KG1 (cell line): ENCODE measurements at places on chromosomes 2 and 18.

DNA sequence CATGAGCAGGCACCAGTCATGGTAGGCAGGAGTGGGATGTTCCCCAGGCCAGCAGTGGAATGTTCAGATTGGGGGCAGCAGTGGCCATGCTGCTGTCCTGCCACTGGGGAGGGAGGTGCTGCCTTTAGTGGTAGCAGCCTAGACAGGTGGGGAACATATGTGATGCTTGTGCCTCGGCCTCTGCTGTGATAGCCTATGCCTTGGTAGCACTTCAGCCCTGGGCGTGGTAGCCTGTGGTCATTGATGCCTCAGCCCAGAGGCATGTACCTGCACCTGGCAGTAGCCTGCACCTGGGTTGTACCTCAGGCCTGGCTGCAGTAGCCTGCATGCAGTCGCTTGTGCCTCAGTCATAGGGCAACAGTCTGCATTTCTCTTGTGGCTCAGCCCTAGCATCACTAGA is 7.1 kb downstream of the RFTN2 start:
- DNase-seq, result no peak

- no peak for DNase-seq
Measured at GRCh38 chr2:205245652-205246051, 436.6 kb upstream of the NRP2 start.

- no peak for DNase-seq
Measured at GRCh38 chr2:145760781-145761649, 1241.1 kb upstream of the ZEB2 start.

DNA sequence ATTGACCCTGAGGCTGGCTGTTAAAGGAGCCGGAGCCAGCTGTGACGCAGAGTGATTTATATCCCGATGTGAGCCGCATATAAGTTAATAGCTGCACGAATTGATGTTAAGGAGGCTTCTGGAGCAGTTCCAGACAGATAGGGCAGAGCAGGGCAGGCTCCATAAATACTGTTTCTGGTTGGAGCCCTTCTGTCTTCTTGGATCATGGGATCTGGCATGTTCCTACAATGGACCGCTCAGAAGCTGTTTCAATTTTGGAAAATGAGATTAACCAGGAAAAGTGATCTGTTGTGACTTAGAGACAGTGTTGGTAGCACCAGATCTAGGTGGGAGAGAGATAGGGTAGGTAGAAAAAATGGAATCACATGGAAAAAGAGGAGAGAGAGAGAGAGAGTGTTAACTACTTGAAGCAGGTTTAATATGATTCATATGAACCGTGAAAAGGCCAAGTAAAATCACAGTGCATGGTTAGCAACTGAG is 4.8 kb upstream of the IGFBP5 start:
- no peak for DNase-seq

DNA sequence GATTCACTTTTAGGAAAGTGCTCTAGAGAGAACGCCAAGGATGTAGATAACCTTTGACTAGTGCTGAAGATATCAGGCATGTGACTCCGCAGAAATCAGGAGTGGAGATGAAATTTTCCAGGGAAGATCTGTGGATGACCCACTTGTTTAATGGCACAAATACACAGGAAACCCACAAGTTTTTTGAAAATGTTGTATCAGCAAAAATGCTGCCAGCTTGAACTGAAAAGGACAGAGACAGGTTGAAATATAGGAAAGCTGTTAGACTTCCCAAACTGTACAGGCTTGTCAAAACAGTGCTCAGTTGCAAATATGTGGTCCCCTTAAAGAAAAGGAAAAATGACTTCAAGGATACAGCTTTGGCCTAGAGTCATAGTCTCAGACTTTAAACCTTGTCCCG is 96.5 kb downstream of the PKP4 start:
- no peak for DNase-seq

GRCh38 chr2:109304242-109304641 is 175.2 kb downstream of the SH3RF3 start:
- no peak for DNase-seq

GRCh38 chr2:42029171-42029570 is 18.6 kb upstream of the PKDCC start:
- no peak for DNase-seq

DNA sequence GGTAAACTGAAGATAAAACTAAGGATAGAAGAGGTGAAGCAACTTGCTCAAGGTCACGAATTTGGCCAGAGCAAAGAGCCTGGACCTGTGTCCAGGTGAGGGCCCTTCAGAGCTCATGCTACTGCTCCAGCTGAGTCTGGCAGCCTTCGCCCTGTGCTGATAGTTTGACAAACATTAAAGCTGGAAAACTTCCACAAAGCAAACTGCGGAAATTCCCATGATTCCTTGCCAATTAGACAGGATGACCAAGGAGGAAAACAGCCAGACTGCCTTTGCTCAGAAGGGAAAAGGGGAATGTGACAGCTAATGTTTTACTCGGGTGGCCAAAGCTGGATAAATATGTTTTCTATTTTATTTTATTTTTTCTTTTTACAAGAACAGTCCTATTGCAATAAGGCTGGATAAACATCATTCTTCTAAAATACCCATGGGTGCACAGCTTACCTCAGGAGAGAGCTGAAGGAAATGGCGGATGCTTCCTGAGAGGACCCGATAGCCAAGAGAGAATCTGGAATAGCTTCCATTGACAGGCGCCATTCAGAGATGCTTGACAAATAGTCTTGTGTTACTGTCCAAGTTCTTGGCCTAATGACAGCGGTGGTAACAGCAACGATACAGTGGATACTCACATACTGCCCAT is 5.3 kb upstream of the CTAGE1 start:
- no peak for DNase-seq

- no peak for DNase-seq
Measured at GRCh38 chr2:167122389-167122788, 234.1 kb downstream of the XIRP2 start.

DNA sequence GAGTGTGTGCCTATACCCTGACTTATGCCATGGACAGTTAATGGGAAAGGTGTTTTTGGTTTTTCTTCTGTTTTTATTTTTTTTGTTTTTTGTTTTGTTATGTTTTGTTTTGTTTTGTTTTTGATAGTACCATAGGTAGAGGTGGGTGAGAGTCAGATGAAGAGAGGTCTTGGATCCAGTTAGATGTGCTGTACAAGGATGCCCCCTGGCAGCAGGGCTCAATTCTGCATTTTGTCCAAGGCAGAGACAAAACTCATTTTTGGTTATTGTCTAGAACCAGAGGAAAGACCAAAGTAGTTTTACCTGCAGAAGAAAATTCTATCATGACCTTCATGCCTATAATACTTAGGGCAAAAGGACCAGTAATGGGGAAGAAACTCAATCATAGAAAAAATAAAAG is 48.5 kb downstream of the SLC5A7 start:
- DNase-seq, result no peak

DNA sequence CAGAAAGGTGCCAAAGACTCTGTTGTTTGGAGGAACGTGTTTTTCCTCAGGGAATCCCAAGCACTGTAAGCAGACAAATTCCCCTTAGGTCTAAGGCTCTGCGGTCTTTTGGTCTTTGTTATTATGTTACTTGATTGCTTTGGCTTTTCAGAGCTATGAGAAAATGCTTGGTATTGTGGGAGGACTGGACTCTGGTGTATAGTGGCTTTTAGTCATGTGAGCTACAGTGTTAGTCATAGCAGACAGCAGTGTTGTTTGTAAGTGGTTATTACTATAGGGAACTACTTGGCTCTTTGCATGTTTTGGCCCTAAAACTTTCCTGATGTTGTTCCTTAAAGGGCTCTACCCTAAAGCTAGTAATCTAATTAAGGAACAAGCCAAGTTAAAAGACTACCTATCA is 956.2 kb upstream of the LRATD1 start:
- no peak for DNase-seq

GRCh38 chr2:28729698-28730097 is 21.9 kb upstream of the PPP1CB start:
- no peak for DNase-seq

GRCh38 chr2:234678711-234679110 is 181.8 kb upstream of the ARL4C start:
- DNase-seq, result no peak

GRCh38 chr18:50862401-50862800 is 16.5 kb upstream of the ME2 start:
- DNase-seq, result no peak

DNA sequence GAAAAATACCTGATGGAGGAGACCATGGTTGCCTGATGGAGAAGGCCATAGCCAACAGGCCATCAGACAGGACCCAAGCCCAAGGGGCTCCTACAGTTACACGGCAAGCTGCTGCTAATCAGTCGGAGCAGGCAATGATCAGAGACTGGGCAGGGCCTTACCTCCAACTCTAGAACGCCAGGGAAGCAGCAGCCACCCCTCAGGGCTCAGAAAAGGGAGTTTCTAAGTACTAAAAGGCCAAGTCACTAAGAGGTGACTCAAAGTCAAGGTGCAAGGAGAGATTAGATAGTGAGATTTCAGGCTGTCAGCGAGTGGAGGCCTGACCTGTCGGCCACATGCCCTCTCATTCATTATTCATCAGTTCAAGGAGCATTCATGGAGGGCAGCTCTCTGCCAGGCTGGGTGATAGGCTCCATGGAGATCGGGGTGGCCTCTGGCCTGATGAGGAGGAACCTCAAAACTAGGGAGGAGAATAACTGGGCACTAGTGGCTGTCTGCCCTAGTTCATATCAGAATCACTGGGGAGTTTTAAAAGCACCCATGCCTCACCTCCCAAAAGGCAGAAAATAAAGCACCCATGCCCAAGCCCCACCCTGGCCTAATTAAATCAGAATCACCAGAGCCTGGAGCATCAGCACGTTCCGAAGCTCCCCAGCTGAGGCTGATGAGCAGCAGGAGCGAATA is 3.6 kb downstream of the VIL1 start:
- DNase-seq, result no peak

DNA sequence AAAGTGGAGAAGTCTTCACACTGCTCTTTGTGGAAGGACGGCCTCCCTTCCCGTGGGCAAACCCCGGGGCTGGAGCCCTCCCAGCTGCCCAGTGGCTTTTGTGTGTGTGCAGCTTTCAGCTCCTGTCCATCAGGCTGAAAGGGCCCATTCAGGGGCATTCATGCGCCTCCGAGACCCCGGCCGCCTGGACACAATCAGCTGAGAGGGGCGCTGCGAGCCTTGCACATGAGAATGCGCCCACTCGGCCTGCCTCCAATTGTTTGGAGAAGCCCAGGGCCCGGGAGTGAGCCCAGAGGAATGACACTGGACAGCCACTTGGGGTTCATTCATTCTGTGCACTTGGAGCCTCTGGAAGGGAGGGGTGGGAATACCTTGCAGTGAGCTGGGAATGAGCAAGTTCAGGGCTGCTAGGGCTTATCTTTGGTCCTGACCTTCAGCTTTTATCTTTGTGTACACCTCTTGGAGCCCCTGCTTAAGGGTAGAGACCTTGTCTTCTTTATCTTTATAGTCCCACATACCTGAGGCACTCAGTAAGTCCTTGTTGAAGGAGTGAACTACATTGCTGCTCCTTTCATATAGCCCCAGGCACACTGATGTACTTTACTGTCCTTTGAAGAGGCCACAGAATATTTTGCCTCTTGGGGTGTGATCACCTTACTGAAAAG is 56.5 kb downstream of the TCF7L1 start:
- DNase-seq, result no peak

GRCh38 chr18:12278215-12278671 is 24.1 kb downstream of the CIDEA start:
- DNase-seq, result no peak

GRCh38 chr2:196604196-196604595 is 35.3 kb upstream of the CCDC150 start:
- DNase-seq, result no peak

- DNase-seq, result no peak
Measured at GRCh38 chr2:110816404-110817365, 84.3 kb downstream of the ACOXL start.

DNA sequence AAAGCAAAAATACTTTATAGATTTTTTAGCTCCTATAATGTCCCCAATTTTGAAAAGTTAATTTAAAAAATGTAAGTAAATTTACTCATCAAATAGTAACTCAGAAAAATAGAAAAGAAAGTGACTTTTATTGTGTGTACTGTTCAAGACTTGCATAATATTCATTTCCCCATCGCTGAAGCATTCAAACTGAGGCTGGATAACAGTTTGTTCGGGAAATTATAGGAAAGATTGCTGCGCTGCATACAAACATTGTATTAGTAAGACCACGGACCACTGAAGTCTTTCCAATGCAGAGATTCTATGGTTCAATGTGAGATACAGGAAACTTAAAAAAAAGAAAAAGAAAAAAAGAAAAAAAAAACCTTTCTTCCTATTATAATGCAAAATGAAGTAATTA is 10.4 kb downstream of the STK17B start:
- no peak for DNase-seq

DNA sequence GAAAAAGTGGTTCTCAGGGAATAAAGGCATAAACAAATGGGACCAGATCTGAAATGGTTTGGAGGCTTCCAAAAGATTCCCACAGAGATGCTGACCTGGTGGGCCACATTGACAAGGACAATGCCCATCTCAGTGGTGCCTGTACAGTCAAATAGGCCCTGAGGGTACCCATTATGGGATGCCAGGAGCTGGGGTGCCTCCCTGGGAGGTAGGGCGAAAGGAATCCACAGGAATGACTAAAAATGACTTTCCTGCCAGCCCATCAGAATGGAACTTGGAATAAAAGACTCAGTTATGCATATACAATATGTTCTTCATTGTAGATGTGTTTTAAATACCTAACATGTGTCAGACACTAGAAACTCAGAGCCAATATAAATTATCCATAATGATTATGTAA is 248.5 kb downstream of the RNF144A start:
- no peak for DNase-seq

GRCh38 chr2:167057446-167057845 is 169.2 kb downstream of the XIRP2 start:
- DNase-seq, result no peak

DNA sequence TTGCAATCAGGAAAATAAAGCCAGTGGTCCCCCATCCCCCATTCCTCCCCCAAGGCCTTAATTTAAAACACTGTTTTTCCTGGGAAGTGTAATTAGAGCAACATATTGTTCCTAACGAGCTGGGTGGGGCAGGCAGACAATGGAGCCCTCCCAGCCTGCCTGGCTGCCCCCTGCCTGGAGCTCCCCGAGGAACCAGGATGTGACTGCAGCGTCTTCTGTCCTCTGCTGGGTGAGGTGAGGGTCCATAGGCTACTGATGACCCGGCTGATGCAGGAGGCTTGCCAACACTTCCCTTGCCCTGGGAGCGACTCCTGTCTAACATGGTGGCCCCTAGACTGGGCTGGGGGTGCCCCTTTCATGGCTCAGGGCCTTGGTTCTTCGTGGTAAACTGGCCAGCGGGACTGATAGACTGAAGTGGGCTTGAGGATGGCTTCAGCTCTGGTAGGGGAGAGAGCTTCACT is 152.4 kb downstream of the DYSF start:
- DNase-seq, result no peak

GRCh38 chr2:121505005-121505404 is 25.7 kb upstream of the RNU4ATAC start:
- DNase-seq, result no peak

- no peak for DNase-seq
Measured at GRCh38 chr18:25067275-25068025, 284.5 kb downstream of the ZNF521 start.

GRCh38 chr2:46188041-46188716 is 109.0 kb upstream of the EPAS1 start:
- DNase-seq, result no peak
